GM20000 (cell line): ENCODE measurements at places on chromosomes 3 and 15.

DNA sequence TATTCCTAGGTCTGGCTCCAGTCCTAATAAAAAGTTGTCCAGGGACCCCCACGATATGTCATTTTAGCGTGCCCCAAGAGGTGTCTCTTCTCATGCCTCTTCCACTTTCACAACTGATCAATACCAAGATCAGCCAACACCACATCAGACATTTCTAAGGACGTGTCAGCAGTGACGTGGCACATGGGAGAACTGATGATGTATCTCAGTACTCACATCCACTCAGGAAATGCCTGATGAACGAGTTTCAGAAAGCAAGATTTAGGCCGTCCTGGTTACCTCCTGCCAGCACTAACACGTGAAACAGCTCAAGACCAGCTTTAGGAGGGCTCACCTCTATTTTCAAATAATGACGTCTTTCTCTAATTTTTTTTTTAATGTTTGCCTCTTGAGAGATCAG is 19.6 kb downstream of the VGLL4 start:
- peak; percentile 31 for DNase-seq

DNA sequence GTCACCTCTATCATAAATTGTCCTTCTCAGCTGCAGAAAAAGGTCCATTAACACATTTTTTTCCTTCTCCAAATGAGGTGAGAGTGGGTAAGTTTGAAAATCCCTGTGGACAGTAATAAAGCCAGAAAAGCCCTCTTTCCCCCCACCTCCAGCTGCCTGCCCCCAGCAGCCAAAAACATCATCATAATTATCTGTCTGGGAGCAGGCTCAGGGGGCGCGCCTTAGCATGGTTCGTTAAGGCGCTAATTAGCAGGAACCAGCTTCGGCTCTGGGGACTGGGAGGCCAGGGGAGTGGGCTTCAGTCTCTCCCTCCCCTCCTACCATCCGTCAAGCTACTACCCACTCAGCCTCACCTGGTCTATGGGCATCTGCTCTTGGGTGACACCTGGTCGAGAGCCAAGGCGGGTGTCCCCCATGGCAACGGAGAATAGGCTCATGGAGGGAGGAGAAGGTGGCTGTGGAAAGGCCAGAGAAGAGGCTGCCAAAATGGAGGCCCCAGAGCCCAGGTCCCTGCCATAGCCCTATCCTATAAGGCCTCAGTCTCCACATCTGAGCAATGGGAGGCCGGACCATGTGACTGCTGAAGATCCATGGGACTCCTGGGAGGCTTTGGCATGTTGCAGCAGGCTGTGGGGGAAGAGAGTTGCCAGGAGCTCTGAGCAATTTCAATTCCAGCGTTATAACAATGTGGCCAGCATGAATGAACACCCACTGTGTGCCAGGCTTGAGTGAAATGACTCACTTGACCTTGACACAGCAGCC is 140.1 kb upstream of the LINGO1 start:
- DNase-seq, result no peak

GRCh38 chr3:88188436-88188835 is 38.7 kb downstream of the C3orf38 start:
- DNase-seq, result no peak

DNA sequence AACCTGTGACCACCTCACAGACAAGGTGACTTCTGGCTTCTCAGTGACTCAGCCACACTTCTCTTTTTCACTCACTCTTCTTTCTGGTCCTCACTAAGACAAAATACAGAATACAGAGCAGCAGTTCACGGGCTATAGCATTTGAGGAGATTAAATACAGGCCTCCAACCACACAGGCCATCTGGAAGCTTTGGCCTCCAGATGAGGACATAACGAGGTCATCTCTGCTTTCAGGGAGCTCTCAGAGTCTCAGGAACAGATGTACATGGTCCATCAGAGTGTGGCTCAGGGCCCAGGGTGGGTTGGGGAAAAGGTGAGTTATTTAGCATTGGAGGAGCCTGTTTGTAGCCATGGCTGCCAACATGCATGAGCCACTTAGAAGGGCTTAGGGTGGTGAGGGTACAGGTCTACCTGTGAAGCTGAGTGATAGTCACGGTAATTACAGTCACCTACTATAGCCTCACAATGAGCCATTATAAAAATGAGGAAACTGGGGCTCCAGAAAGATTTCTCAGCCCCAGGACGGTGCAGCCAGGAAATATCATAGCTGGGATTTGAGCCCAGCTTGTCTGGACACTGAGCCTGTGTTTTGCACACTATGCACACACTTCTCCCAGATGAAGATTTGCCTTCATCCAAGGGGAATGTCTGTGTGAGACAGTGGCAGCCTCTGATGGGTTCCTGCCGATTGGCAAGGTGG is 159.8 kb upstream of the CTDSPL start:
- DNase-seq, result no peak

GRCh38 chr15:63395730-63396151 is 14.1 kb upstream of the CA12 start:
- DNase-seq, result no peak

DNA sequence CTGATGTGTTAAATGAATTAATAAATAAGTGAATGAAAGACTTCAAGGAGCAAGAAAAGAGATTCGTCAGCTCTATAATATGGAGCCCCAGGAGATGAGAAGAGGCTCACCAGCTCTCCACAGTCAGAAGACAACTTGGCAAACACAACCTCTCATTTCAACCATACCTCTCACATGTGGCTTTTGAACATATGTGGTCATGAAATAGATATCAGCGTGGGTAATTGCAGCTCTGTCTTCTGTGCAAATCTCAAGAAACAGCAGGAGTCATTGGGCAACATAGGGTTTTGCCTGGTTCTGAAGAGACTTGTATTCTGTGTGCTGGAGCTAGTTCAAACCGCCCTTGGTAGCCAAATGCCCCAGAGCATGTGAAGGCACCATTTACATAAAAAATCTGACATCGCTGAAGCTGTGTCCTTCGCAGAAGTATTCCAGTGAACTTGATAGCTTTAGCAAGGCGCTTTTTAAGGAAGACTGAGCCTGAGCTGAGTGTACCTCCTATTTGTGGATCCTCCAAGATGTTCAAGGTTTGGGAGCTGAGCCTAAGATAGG is 8.4 kb downstream of the CX3CR1 start:
- no peak for DNase-seq

- DNase-seq, result no peak
These were observed 5.4 kb upstream of the LMAN1L start for GRCh38 chr15:74807282-74807681.

- DNase-seq, result no peak
These were observed 1.2 kb downstream of the COL8A1 start for GRCh38 chr3:99639579-99639978.

GRCh38 chr3:48343432-48343831 is 10.0 kb upstream of the SPINK8 start:
- no peak for DNase-seq

DNA sequence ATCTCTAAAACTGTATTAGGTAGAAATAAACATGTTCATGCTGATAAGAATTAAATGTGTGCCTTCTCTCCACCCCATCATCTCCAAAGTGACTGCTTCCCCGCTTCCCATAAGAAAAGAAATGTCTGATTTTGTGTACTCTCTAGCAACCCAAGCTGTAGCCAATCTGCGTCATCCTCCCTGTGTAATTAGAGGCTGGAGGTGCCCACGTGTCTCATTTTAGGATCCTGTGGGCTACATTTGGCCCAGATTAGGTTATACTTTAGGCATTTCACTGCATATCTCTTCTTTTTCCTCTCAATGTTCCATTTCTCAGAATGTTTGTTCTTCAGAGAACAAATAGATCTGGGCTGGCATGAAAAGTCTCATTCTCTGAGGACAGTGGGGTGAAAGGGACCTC is 19.3 kb upstream of the ZNF148 start:
- DNase-seq, result no peak

GRCh38 chr15:50685191-50685975 is 1.2 kb downstream of the TRPM7 start:
- DNase-seq, result peak; percentile 4
